Stimulated activated CD4-positive, alpha-beta T cell treated with anti-CD3 and anti-CD28 coated beads, Interleukin-1b, Interleukin-23, amount 100 ng/mL, for 4 hours (primary cell): ENCODE measurements at places on chromosomes 2 and 18.

DNA sequence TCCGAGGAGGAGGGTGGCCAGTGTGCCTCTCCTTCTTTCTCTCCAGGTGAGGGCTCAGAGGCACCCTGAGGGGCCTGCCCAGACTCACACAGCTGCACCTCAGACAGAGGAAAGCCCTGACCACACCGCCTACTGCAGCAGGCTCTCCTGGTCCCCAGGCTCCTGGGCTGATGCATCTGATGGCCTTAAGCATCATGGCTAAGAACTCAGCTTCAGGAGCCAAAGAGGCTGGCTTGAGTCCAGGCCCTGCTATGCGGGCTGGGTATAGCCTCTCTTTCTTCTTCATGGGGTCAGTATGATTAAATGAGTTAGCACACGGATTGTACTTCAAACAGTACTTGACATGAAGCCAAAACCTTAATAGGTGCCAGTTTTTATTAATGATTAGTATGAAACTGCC is 89.6 kb downstream of the TGFA start:
- DNase-seq = no peak

- DNase-seq = no peak
Measured at GRCh38 chr2:23209059-23209458, 175.9 kb upstream of the KLHL29 start.

DNA sequence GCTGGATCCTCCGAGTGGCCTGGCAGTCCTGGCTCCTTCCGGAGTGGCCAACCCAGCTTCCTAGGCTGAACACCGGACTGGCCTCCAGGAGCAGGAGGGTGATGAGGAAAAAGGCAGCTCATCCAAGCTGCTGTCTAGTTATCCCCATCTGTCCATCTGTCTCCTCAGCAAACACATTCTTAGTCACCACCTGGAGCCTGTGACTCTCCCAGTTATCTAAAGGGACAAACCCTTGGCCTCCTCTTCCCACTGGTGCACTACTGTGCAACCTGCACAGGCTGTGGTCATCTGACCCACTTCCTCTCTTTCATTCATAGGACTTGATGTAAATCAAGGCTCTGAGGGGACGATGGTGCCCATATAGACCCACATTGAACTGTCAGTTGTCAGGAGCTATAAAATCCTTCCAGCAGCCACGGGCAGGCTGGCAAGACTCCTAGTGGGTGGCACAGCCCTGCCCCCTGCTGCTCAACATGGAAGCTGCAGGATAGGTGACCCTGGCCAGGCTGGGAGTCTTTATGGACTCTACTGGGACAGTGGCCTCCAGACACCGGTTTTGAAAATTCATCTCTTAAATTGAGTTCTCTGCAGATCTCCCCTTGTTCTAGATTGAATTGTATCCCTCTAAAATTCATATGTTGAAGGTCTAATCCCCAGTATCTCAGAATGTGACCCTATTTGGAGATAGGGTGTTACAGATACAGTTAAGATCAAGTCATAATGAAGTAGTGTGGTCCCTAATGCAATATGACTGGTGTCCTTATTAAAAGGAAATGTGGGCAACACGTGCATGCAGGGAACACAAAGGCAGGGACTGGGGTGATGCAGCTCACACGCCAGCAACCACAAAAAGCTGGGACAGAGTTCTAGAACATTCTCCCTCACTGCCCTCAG is 29.3 kb upstream of the DUSP2 start:
- DNase-seq = peak; percentile 81

DNA sequence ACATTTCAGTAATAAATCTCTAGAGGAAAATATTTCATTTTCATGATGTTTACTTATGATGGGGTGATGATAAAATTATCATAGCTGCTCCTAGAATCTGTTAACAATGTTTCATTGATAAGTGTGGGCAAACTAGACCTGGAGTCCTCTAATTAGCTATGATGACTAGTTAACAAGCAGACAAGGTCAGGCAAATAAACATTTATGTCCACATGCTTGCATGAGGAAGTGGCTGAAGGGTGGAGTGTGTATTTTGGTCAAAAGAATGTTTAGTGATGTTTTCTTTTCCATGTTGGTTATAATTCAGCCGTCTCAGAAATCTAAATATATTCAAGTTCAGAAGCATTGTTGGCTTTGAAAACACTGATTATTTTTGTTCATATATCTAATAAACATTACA is 99.9 kb upstream of the FN1 start:
- no peak for DNase-seq

GRCh38 chr2:241933179-241933911 is 63.8 kb downstream of the RTP5 start:
- no peak for DNase-seq

- DNase-seq = no peak
Measured at GRCh38 chr2:37454851-37455762, 110.7 kb downstream of the QPCT start.

GRCh38 chr2:19863303-19864041 is 38.3 kb downstream of the TTC32 start:
- DNase-seq = peak; percentile 59

DNA sequence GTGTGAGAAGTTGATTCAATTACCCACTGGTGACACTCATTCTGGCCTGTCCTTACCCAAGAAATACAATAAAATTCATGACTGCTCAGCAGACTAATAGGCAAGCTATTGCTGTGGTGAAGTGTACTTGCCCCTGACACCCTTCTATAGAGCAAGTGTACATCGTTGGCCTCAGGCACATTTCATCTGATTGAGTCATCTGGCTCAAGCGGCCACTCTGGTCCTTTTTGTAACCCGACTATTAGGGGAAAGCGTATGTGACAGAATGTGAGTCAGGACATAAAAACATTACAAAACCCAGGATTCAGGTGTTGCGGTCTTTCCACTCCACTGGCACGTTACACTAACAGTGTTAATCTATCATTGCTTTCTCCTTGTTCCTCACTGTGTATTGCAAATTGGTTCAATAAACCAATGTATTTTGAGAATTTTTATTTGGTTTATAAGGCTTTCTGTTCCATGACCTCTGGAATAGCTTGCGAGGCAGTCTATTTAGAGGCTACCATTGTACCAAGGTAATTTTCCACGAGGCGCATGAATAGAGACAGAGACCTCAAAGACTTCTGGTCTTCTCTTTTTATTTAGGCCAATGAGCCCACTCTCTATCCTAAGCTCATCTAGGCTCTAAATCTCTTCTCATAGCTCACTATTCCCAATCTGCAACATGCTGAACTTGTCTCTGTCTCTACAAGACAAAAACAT is 10.2 kb upstream of the TTC32 start:
- no peak for DNase-seq

- DNase-seq = no peak
Measured at GRCh38 chr2:31003749-31004148, 134.5 kb downstream of the GALNT14 start.

GRCh38 chr18:43422518-43422917 is 145.2 kb upstream of the SYT4 start:
- no peak for DNase-seq

DNA sequence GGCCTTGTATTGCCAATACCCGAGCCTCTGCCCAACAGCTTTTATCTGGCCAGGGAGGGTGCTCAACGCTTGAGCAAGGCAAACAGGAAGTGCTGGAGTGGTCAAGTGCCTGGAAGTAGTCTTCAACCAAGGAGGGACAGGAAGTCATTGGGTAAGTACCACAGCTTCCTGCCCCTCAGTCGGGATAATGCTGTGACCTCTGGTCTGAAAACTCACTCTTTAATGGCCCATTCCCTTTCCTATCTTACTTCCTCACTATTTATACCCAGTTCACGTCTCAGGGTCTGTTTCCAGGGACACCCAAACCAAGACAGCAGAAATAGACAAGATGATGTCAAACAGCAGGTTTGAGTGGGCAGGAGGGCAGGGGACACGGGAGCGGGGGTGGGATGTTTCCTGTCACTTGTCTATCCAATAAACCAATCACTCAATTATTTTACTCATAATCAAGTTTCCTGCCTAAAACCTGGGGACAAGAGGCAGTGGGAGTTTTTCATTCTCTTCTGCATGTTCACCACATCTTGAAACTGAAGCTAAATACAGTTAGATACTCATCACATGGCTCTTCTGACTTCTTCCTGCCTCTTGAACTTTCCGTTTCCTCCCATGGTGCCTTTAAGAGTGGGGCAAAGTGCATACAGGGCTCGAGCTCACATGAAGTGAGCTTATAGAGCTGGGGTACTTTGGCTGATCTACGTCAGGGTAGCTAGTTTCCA is 68.9 kb upstream of the CAB39 start:
- DNase-seq = peak; percentile 54

DNA sequence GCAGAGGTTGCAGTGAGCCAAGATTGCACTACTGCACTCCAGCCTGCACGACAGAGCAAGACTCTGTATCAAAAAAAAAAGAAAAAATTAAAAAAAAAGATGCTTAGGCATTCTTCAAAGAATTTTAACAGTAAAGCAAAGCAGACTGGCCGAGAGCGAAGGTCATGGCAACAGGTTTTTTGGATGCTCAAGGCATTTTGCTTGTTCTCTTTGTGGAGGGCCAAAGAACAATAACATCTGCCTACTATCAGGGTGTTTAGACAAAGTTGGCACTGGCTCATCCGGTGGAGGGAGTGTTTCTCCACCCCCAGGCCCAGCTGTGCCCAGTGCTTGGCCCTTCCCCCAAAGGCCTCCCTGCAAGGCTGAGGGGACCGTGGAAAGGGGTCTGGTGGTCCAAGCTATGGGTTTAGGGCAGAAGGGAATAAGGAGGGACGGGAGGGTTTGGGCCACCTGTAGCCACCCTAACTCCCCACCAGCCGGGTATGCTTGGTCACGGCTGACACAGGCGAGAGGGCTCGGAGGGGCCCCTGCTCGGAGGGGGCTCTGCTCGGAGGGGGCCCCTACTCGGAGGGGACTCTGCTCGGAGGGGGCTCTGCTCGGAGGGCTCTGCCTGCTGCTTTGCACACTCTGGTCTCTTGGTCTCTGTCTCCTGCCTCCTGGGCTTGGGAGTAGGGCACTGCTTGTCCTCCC is 26.7 kb upstream of the ALLC start:
- DNase-seq = no peak

DNA sequence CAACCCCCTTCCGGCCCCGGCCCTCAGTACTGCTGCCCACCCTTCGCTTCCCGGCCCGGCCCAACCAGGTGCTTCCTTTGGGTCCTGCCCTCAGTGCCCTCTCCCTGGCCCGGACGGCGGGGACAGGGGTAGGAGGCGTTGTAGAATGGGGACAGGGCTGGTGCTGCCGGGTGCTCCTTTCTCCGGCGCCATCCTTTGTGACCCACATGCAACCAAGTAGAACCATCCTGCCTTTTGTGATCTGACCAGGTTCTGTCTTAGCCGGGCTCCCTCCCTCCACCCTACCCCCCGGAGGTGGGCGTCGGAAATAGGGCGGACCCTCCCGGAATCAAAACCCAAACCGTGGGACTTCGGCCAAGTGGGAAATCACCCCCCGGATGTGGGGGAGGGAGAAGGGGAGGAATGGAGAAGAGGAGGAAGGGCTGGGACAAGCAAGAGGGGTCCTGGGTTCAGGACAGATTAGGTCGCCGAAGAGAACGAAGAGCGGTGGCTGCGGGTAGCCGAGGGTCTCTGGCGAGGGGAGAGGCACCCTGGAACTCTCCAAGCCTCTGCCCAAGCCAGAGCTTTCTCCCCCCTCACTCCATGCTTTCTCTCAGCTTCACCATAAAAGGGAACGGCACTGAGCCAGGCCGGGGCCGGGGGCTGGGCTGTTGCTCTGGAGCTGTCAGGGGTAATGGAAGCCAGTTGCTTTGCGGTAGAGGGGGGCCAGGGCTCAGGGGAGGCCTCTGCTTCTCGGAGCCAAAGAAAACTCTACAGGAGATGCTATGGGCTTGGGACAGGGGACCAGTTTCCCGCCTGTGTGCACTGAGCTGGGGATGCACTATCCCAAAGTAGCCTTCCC is 756 bp upstream of the OST4 start:
- peak; percentile 41 for DNase-seq

DNA sequence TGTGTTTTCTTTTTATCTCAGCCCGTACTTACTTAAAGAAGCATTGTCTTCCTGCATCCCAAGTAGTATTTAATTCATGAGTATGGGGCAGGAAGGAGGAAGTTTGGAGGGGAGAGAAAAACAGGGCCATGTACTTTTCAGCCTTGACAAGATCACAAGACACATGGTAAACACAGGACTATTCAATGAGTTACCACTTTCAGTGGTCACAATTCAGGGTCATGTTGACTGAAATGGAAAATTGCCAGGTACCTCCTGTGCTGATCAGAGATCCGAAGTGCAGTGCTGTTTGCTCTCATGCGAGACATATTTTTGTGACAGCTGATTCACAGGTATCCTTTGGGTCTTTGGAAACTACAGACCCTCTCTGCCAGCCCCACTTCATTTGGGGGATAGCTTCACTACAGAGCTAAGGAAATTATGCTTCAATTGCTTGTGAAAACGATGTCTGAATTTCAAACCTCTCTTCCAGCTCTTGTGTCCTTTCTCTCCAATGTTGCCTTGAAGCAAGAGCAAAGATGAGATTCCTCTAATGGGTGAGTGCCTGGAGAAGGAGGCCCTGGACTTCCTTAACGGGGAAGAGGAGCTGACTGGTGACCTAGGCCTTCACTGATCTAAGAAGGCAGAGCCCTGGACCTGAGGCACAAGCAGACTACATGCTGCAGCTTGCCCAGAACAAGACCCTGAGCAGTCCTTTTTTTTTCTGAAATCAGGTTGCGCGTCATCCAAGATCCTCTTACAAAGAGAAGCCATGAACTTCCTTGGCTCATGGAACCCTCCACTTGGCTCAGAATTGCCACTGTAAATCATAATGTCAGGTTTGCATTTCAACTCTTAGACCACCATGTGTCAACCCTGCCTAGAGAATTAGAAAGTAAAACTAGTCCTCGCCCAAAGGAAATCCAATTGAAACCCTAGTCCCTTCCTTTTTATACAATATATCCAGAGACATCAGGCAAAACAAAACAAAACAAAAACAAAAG is 44.1 kb downstream of the EVA1A start:
- DNase-seq = no peak

GRCh38 chr2:71277536-71278103 is 50.7 kb upstream of the PAIP2B start:
- no peak for DNase-seq

DNA sequence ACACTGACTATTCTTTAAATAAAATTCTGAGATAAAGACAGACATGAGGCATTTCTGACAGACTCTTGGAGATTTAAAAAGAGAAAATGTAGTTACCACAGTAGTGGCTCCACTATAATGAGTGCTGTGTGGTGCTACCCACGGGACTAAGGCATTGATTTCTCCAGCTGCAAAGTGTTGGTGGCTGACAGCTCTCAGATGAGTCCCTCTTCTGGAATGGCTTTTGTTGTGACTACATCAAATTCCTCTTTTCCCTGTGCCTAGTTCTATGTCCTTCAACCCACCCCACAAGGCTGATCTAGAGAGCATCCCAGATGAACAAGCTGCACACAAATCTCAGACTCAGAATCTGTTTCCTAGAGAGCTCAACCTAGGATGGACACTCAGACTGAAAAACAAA is 884.8 kb upstream of the ZEB2 start:
- DNase-seq = no peak
